Pons (tissue), 1 donor: ENCODE measurements at places on chromosomes 7 and 10.

DNA sequence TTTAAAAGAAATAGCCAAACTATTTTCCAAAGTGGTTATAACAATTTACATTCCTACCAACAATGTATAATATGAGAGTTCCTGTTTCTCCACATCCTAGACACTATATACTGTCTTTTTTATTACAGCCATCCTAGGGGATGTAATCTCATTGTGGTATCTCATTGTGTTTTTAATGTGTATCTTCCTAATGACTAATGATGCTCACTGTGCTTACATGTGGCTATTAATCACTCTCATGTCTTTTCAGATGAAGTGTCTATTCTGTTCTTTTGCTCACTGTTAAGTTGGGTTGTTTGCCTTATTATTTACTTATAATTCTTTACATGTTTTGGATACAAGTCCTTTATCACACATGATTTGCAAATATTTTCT, 71.8 kb downstream of the ZNF438 start:
- DNase-seq, result no peak

GRCh38 chr7:33907625-33908024, 2.3 kb downstream of the BMPER start:
- DNase-seq, result no peak

DNA sequence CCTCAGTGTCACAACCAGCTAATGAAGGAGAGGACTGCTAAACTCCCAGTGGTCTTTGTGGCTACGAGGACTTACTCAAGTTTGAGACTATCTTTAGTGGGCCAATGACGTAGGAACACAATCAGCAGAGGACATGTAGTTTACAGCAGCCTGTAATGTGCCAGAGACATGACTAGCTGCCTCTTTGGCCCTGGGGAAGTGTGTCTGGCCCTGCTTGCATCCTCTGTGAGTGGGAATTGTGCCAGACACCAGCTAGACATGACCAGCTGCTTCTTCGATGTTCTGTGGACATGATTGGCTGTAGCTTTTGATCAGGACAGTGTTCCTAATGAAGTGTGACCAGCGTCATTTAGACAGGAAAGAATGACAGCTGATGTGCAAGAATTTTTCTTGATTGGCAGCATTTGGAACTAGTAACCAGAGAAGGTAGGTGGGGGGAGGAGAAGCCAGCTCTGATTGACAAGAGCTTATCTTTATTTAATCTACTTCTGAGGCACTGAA, 141.7 kb downstream of the AUTS2 start:
- peak; percentile 70 for DNase-seq

GRCh38 chr10:51733057-51733456, 33.7 kb upstream of the CSTF2T start:
- DNase-seq, result no peak

GRCh38 chr7:18408461-18408860, 87.1 kb upstream of the HDAC9 start:
- no peak for DNase-seq

DNA sequence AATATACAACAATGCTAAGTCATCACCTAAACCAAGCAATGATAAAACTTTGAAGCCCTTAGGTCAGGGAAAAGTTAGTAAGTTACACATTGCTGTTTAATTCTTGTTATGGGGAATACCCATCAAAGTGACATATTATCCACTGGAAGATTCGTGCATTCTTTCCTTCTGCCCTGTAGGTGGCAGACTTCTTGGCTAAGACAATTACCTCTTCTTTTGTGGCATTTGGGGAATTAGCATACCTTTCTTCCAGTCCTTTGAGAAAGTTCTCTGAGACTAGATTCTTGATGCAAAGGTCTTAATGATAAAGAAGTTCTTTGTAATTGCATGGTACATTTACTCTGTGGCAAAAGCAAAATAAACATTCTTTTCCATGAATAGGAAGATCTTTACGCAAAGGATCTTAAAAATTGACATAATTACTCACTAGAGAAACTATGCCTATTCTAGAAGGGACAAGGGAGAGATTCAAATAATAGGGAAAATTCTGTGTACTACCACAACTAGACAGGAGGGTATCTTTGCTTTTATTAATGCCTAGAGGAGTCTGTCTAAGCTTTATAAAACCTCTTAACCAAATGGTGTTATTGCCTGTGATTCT, 395.9 kb downstream of the GRM8 start:
- DNase-seq, result no peak

DNA sequence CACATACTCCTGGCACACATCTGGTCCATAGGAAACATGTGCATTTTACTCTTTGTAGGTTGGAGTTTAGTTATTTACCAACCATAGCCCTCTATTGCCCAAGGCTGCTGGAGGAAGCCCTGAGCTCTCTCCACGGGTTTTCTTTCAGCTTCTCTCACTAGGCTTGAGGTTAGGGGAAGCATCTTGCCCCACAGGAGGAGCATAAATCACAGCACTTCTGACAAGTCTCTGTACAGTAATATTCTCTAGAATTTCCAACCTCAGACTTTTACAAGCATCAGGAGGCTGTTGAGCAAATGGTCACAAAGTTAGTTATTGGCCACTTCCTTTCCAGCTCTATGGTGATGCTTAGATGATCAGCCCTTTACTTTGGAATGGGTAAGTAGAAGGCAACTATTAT, 122.9 kb upstream of the GLI3 start:
- DNase-seq, result no peak

DNA sequence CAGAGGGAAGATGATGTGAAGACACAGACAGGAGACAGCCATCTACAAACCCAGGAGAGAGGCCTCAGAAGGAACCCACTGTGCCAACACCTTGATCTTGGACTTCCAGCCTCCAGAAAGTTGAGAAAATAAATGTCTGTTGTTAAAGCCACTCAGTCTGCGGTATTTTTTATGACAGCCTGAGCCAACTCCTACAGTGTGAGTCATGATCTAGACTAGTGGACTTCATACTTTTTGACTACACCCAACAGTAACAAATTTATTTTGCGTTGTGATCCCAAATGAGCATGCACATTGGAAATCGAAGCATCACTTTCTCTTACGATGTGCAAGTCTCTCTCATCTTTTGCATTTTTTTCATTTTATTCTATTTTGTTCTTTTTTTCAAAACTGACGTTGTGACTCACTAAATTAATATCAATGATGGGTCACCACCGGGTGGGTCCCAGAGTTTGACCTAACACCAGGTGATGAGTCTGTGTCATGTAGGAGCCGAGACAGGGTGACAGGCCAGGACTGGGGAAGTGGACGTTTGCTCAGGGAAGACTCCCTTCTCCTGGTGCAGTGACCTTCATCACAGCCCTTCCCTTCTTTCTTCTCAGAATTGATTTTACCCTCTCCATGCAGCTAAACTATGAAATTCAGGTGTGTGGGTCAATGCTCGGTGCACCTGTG, 28.9 kb downstream of the PHYH start:
- DNase-seq, result no peak
